ENCODE measurements at places on chromosomes 5 and 9. TPM values are rescaled to one million over a fixed set of nuclear protein-coding genes. Genes with fewer than 3 reads are reported as not detected.

The CLIC3 gene
- total RNA-seq, result 2.1 TPM

The C5orf52 gene
- not detected for total RNA-seq

- H3K27me3 ChIP-seq, result no peaks in the 10 kb centered on the region
- peaks cover 9% of the 10 kb centered on the region for H3K4me1 ChIP-seq
- peaks cover 9% of the 10 kb centered on the region for H3K36me3 ChIP-seq
- no peak overlapping the region for H3K4me3 ChIP-seq
- no peak overlapping the region for H3K27ac ChIP-seq
These were observed 275.6 kb downstream of the KDM4C start for GRCh38 chr9:7033076-7034045.

GRCh38 chr9:100525563-100525962, 52.3 kb upstream of the CAVIN4 start:
- peaks cover 2% of the 10 kb centered on the region for H3K36me3 ChIP-seq
- no peak for DNase-seq
- H3K27me3 ChIP-seq, result no peaks in the 10 kb centered on the region
- H3K27ac ChIP-seq, result no peak overlapping the region
- no peak overlapping the region for H3K4me3 ChIP-seq
- peaks cover 4% of the 10 kb centered on the region for H3K4me1 ChIP-seq

GRCh38 chr5:96254980-96255691, 177.9 kb downstream of the PCSK1 start:
- H3K27ac ChIP-seq, result no peak overlapping the region
- H3K36me3 ChIP-seq, result no peaks in the 10 kb centered on the region
- peaks cover 14% of the 10 kb centered on the region for H3K27me3 ChIP-seq
- DNase-seq, result no peak
- H3K4me3 ChIP-seq, result no peak overlapping the region
- peaks cover 2% of the 10 kb centered on the region for H3K4me1 ChIP-seq

DNA sequence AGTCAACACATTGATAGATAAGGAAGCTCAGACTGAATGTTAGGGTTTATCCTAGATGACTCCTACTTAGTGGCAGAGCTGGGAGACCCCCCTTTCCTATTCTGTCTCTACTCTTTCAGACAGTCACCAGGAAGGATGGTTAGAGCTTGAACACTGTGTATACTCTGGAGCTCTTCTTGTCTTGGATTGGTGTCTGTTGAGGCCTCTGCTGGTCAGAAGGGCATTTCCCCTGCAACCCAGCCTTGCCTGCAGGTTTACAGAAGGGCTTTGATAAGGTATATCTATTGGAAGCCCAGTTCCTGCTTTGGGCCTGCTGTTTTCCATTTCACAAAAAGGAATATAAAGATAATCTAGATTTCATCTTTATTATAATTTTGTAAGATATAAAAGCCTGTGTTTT, 71.8 kb downstream of the KDM4C start:
- H3K27ac ChIP-seq, result peak overlapping the region; percentile 73
- no peak overlapping the region for H3K4me3 ChIP-seq
- H3K27me3 ChIP-seq, result no peaks in the 10 kb centered on the region
- peaks cover 12% of the 10 kb centered on the region for H3K4me1 ChIP-seq
- peaks cover 12% of the 10 kb centered on the region for H3K36me3 ChIP-seq

The LRRC19 gene
- total RNA-seq, result not detected
